ENCODE measurements at places on chromosomes 5 and 9.

- no peak for DNase-seq
These were observed 911 bp upstream of the PIK3R1 start for GRCh38 chr5:68214482-68215207.

DNA sequence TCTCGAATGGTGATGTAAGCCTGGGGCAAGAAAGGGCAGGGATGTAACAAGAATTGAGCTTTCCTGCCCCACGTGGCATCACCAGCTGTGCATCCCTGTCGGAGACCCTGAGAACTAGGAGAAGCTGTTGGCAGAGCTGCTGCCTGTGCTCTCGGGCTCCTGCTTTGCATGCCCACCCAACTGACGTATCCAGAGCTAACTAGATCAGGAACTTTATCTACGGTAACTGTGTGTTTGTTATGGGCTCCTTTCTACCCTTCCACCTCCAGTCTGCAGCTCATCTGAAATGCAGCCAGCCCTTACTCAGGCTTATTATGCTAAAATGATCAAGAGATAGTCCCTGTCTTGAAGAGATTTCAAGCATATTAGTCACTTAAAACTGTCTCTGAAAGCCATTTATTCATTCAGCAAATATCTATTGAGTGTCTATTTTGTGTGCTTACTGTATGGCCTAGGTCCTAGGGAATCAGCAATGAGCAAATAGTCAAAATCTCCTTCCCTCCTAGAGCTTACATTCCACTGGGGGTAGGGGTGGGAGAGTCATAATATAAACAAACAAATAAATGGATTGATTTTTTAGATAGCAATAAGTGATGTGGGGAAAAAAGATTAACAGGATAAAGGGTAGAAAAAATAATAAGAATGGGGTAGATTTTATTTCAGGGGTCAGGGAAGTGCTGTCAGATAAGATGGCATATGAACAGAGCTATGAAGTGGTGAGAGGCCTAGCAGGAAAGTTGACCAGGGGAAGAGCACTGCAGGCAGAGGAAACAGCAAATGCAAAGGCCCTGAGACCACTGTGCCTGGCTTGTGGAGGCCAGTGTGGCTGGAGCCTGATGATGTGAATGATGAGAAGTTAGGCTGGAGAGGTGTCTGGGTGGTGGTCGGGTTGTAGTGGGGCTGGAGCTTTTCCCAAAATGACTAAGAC is 118.2 kb downstream of the GALNT10 start:
- DNase-seq, result no peak

DNA sequence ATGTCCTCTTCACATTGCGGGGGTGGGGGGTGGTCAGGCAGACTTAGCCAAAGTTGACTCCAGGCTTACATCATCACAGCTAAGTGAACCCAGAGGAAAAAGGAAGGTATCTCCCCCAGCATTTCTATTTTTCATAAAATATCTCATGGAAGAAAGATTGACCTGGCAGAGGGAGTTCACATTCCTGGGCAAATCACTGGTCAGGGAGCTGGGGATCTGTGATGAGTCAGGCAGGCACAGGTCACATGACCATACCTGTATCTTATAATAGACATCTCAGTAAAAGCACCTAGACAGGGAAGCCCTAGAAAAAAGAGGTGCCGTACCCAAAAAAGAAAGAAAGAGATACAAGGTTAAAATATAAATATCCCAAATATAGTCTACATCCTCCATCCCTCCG is 57.3 kb upstream of the WWC1 start:
- DNase-seq, result no peak

GRCh38 chr5:133026664-133027153 is 360 bp upstream of the ZCCHC10 start:
- no peak for DNase-seq

DNA sequence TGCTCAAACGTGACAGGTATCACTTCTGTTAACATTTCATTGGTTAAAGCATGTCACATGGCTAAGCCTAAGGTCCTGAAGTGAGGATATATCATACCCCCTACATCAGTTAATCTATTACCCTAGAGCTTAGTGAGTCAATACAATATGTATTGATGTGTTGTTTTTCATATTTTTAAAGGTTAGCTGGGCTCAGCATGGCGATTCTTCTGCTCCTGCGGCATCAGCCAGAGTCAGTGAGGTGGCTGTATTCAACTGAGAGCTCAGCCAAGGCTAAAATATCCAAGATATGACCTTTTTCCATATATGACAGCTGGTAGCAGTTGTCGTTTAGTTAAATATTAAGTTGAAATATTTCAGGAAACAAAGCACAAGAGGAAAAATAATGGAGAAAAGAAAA is 38.5 kb upstream of the MPDZ start:
- DNase-seq, result no peak

GRCh38 chr5:103901885-103902284 is 339.3 kb upstream of the NUDT12 start:
- DNase-seq, result no peak

GRCh38 chr5:126531543-126532120 is 63.4 kb downstream of the ALDH7A1 start:
- no peak for DNase-seq

DNA sequence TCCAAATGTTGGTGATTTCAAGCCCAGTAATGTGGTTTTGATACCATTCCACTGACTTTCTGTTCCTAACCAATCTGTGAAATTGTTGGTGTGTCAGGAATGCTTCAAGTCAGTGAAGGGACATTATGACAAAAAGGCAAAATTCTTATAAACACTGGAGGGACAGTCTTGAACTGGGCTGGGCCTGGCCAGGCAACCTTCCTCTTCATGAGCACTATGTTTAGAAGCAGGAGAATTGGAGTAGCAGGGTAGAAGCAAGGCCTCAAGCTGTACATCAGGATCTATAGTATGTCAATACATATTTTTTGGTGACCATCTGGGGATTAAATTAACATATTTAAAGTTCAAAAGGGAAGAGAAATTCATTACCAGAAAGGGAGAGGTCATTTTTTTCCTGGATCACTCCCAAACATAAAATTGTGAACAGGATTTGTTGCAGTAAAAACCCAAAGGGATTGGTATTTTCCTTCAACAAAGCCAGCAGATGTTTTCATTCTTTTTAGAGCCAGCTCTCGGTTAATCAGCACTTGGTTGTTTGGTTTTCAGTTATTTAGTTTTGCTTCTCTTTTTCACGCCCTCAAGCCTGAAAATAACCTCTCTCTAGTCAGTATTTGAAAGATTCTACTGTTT is 77.9 kb upstream of the PIK3R1 start:
- no peak for DNase-seq

GRCh38 chr5:95963650-95964410 is 2.2 kb upstream of the ELL2 start:
- DNase-seq, result no peak

DNA sequence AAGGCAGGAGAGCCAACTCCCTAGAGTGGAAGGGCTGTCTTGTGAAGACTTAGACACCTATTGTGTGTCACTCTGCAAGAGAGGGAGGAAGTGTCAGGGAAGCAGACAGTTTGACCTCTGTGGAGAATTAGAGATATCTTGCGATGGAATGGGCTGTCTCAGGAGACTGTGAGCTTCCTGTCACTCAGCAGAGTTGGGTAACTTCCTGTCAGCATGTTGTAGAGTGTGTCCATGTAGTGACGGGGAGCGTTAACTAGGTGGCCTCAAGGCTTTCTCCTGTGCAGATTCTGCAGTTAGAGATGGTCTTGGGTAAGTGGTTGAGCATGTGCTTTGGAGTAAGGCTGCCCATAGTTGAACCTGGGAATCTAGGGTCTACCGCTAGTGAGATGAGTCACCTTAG is 136.5 kb downstream of the KIF4B start:
- no peak for DNase-seq

DNA sequence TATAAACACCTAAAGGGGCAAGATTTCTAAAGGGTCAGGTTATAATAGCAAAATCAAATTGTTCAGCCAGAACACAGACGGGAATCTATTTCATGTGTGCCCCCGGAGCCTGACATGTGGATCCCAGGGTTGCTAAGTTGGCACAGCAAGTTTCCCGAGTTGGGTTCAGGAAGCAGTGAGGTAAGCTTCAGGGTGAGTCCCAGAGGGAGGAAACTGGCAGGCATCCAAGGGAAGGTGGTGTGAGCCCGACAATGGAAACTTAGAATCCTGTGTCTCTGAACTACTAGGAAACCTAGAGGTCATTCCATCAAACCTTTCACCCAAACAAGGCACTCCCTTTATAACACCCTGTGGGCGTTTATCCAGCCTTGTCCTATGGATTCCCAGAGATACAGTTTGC is 98.4 kb downstream of the ADRB2 start:
- DNase-seq, result no peak

- DNase-seq, result no peak
These were observed 190.8 kb upstream of the BRINP1 start for GRCh38 chr9:119559986-119560385.

DNA sequence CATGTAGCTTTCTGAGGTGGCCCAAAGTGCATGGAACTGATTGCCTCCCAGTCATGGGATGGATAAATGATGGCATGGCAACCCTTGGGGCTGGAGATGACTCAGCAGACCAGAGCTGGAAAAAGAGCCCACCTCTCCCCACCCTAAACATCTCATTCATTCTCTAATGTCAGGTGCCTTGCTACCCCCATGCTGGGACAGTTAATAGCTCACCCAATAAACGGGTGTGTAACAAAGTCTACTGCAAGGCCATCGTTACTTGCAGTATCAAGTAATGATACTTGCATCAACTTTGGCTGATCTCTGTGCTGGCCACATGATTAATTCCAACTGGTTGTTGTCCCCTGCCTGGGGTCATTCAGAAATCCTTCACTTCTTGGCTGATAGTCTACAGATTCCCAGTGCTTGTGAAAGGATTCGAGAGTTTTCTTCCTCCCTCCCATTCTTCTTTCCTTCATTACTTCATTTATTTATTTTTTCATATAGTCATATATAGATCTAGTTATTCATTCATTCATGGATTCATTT is 122.8 kb upstream of the TRIM32 start:
- no peak for DNase-seq

- no peak for DNase-seq
These were observed 30.0 kb downstream of the TENT2 start for GRCh38 chr5:79642210-79642609.

DNA sequence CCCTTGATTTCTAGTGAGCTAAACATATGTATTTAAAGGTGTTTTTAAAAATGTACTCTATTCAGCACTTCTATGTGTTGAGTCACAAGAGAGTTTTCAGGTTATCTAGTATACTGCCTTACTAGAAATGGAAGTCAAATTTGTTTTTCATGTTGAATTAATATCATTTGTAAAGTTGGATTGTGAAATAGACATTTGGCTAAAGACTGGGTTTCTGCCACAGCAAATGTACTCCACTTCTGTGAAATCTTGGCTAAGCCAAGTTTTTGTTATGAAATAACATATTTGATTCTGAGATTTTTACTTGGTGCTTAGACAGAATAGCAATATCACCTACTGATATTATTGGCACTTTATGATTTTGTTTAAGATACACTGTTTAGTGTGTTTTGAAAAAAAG is 106.0 kb downstream of the CWC27 start:
- no peak for DNase-seq

DNA sequence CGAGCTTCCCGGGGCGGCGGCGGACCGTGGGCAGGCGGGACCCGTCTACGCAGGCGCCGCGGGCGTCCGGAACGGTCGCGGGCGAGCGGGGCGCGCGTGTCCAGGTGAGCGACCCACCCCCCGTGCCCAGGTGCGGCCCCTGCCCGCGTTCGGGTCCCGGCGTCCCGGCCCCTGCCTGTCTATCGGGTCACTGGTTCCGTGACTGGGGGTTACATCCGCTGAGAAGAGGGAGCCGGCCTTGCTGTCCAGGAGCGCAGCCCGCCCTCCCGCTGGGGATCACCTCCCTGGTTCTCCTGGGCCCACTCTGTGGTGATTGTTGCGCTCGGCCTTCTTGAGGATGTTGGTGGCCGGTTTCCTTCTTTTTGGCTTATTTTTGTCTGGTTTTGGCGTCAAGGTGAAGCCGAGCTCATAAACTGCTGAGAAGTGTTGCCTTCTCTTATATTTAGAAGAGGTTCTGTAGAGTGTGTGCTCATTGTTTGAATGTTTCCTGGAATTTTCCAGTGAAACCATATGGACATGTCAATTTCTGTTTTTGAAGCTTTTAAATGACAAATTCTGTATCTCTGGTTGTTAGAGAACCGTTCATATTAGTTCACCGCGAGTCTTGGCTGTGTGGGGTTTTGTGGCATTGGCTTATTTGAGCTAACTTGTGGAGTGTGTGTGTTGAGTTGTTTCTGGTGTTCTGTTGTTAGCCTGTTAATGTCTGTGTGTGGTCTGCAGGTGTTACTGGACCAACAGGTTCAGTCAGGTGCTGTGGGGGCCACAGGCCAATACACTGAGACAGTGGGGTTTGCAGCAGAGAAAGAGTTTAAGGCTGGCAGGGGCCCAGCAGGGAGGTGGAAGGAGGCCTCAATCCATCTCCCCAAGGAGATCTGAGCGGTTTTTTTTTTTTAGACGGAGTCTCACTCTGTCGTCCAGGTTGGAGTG is 621 bp downstream of the CEP72 start:
- no peak for DNase-seq

GRCh38 chr5:43772764-43773477 is 169.9 kb downstream of the NNT start:
- DNase-seq, result no peak

GRCh38 chr5:89267788-89268187 is 384.8 kb upstream of the MEF2C start:
- DNase-seq, result no peak

Data from epithelial cell of proximal tubule (primary cell).